ENCODE measurements at places on chromosomes 6 and 20.

- DNase-seq, result no peak
Measured at GRCh38 chr20:19077370-19078220, 134.8 kb upstream of the SLC24A3 start.

GRCh38 chr20:56897318-56897957 is 268.3 kb downstream of the TFAP2C start:
- no peak for DNase-seq

GRCh38 chr6:57163956-57164355 is 8.2 kb upstream of the BAG2 start:
- no peak for DNase-seq

- DNase-seq, result no peak
Measured at GRCh38 chr20:2866236-2866635, 7.0 kb upstream of the PTPRA start.

GRCh38 chr6:84062519-84063154 is 29.1 kb downstream of the MRAP2 start:
- DNase-seq, result no peak

- no peak for DNase-seq
Measured at GRCh38 chr20:36279362-36279761, 26.8 kb upstream of the DLGAP4 start.

DNA sequence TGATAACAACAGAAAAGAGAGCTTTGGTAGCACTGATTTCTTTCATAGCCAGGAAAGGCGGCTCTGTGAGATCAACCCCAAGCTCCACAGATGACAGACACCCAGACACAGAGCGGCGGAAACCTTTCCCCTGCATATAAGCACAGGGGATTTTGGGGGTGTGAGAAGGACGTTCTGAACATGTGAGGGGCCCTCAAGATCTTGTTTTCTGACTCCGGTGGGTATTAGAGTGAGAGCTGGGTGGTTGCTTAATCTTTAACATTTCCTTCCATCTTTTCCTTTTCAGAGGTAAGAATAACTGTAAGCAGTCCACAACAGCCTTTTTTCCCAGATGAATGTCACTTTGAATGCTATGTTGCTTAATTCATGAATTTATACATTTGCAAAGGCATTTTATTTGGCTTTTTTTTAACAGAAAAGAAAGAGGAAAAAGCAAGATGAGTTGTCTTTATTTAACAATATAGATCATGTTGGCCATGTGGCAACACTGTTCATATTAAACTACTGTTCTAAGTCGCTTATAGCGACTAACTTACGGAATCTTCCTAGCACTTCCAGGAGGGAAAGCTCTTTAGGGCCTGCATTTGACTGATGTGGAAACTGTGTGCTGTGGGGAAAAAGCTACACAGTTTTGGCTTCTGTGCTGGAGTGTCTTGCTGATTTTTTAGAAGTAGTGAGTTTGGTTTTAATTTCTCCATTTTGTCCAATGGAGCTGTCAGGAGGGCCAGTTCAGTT is 80.5 kb upstream of the NAA20 start:
- no peak for DNase-seq

- DNase-seq, result no peak
Measured at GRCh38 chr6:167564416-167565250, 239.7 kb downstream of the TTLL2 start.

- no peak for DNase-seq
Measured at GRCh38 chr6:107959392-107959791, 1.4 kb upstream of the SEC63 start.

DNA sequence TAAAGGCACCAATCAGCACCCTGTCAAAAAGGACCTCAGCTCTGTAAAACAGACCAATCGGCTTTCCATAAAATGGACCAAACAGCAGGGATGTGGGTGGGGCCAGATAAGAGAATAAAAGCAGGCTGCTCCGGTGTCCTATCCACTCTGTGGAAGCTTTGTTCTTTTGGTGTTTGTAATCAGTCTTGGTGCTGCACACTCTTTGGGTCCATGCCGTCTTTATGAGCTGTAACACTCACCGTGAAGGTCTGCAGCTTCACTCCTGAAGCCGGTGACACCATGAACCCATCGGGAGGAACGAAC is 7.3 kb upstream of the PXDC1 start:
- no peak for DNase-seq

GRCh38 chr6:11514672-11515071 is 22.9 kb upstream of the TMEM170B start:
- no peak for DNase-seq

DNA sequence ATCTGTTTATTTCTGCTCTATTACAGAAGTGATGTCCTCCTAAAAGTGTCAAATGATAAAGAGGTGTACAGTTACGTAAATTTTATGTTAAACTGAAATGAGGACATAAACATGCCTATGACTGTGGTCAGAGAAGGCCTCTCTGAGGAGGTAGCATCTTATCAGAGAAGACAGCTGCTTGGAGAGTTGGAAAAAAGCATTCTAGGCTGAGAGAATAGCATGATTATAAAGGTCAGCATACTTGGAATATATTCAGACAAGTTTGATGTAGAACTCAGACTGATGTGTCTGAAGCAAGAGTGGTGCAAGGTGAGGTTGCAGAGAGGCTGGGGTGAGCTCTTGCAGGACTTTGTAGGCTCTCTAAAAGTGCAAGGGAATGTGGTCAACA is 3.1 kb upstream of the PCNA start:
- no peak for DNase-seq

DNA sequence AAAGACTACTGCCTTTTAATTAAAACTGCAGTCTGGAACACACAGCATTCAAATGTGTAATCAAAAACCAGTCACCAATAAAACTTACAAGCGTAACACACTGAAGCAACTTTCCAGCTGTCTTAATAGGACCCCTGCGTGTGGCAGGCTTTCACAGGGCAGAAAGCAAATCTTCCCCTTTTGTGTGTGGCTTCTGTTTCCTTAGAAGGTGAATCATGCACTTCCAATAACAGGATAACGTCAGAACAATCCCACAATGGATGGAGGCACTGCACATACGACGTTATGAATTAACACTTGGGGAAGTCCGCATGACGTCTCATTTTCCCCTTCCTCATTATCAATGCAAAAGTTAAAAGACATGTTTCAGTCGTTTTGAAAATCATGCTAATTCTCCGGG is 44.8 kb downstream of the INSM1 start:
- no peak for DNase-seq

Measured in CD4-positive, alpha-beta T cell treated with Interleukin-1 beta for 1 hour (primary cell).